ENCODE measurements at places on chromosomes 12 and 14.

DNA sequence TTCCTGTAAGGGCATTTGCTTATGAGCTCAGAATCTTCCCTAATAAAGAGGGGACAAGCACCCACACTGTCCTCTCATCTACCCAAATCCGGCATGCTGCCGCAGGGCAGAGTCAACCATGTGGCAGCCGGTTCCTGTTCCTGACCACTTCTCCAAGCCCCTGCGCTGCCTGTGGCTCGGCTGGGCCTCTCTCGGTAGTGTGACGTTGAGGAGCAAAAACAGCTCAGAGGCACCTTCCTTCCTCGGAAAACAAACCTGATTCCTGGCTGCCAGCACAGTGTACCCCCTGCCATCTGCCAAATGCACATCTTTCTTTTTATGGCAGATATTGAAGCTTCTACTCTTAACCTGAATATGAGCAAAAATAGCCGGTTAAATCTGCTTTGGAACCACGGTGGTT is 50.5 kb downstream of the CFAP251 start:
- no peak for DNase-seq

DNA sequence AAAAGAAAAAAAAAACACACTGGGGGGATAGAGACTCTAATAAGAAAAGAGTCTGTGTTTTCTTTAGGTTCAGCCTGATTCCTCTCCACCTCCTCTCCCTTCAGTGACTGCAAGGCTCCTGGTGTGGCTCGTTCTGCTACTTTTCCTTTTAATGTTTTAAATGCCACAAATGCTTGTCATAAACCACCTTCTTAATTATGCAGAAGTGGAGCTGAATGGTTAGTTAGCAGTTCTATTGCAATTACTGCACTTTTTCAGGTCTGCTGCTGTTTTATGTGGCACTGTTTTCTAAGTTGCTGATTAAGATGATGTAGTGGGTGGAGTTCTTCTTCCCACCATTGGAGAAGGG is 878.1 kb downstream of the DIO2 start:
- no peak for DNase-seq

- DNase-seq = no peak
Observed at GRCh38 chr12:50647031-50647430, 116.9 kb upstream of the ATF1 start.

- no peak for DNase-seq
Observed at GRCh38 chr14:43039881-43040280, 1433.2 kb downstream of the LRFN5 start.

- DNase-seq = no peak
Observed at GRCh38 chr14:95388699-95389098, 69.0 kb upstream of the CLMN start.

GRCh38 chr12:114013575-114014345 is 47.6 kb upstream of the RBM19 start:
- DNase-seq = no peak

DNA sequence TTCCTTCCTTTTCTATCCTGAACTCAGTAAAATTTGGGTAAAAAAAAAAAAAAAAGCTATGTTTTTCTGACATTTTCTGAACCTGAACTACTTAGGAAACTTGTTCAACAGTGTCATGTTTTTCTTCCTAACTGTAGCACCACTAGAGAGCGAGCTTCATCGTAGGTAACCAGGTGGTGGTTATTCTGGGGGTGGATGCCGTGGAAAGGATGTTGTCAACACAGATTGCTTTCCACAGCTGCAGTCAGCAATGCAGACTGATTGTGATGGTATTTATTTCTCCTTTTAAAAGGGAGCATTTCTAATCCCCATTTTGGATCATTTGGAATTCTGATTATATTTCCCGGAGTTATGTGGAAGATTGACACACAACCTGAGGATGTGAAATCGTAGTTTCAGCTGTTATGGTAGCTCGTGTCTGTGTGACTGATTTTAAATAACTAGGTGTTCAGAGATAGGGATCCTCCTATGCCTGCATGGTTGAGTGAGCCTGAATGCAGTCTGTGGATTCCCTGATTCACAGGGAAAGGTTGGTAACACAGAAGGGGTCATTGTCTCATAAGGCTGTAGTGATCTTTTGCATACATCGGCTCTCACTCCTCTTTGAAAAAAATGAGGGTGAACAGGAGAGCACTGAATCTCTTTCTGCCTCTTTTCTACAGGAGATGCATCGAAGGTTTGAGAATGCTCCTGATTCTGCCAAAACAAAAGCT is 113.2 kb downstream of the ERC1 start:
- no peak for DNase-seq

- no peak for DNase-seq
Observed at GRCh38 chr12:69350002-69350626, 1.9 kb downstream of the LYZ start.

GRCh38 chr12:10701843-10702242 is 21.3 kb downstream of the YBX3 start:
- no peak for DNase-seq

GRCh38 chr12:47570151-47570550 is 135.7 kb downstream of the RPAP3 start:
- no peak for DNase-seq

DNA sequence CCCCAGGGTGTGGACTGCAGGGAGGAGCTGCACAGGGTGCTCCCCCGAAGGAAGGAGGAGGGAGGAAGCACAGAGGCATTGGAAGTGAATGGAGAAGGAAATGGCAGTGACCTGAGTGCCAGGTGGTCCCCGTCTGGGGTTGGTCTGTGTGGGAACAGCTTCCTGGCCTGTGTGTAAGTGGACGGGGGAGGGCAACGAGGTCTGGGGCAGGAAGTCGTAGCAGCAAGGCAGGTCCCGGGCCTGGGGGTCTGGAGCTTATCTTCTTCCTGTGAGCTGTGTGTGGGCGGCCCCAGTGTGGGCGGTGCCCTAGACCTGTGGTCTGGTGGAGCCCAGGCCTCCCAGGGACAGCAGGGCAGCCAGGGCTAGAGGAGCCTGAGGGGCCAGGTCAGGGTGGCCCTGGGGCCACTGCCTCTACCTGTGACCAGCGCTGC is 382.1 kb downstream of the TMEM121 start:
- no peak for DNase-seq

DNA sequence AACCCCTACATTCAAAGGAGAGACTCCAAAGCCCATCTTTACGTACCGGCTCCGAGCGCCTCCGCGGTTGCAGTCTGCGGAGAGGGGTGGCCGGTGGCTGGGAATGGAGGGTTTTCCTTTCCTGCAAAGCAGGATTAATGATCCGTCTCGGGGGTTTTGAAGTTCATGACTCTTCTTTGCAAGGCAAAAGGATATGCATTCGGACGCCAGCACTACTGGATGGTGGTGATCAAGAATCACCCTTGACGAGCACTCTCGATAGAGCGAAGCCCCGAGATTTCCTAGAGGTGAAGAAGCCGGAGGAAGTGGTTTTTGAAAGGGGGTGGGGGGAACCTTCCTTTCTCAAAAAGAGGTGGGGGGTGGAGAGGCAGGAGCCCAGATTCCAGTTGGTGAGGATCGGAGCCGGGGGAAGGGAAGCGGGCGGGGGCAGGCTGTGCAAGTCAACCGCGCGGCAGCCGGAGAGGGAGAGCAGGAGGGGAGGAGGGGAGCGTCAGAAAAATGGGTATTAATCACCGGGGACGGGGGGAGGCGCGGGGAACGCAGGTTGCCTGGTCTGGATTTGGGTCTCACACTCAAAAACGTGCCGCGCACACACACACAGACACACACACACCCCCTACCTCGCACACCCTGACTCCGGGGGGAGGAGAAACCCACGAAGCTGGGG is at the start of gene GRIN2B:
TSS of gene GRIN2B (minus strand) at position 307 of the 667 bp plus-strand sequence. CDS start 115,394 bp downstream, outside the sequence.
- DNase-seq = no peak

DNA sequence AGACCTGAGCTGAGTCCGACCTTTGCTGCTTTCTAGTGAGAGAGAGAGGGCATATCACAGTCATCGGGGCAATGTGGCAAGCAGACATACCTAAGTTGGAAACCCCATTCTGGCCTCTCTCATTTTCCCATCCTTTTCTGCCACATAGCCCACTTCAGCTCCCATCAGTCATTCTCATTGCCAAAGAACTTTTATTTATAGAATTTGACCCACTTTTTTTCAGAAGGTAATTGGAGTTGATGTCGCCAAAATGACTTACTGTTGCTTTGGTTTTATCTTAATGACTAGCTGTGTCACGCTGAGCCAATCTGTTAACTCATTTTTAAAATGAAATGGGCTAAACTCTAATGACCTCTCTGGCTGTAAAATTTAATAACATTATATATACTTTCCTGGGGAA is 63.9 kb upstream of the RMST start:
- no peak for DNase-seq

GRCh38 chr14:73105050-73105449 is 31.3 kb upstream of the PSEN1 start:
- no peak for DNase-seq

- DNase-seq = no peak
Observed at GRCh38 chr14:54785778-54786770, 116.6 kb downstream of the GCH1 start.

- no peak for DNase-seq
Observed at GRCh38 chr14:83071888-83072501, 1538.3 kb upstream of the SEL1L start.

Measured in hematopoietic multipotent progenitor cell treated with erythropoietin and hydrocortisone succinate and interleukin-3 and kit ligand, for 17 days (in vitro differentiated cells).